ENCODE measurements at places on chromosomes 3 and 15. TPM values are rescaled to one million over a fixed set of nuclear protein-coding genes. Genes with fewer than 3 reads are reported as not detected.

- no peak for DNase-seq
These were observed 5.2 kb downstream of the GNAI2 start for GRCh38 chr3:50241163-50241562.

- no peak for DNase-seq
These were observed 25.3 kb downstream of the LRRC49 start for GRCh38 chr15:70917955-70918354.

DNA sequence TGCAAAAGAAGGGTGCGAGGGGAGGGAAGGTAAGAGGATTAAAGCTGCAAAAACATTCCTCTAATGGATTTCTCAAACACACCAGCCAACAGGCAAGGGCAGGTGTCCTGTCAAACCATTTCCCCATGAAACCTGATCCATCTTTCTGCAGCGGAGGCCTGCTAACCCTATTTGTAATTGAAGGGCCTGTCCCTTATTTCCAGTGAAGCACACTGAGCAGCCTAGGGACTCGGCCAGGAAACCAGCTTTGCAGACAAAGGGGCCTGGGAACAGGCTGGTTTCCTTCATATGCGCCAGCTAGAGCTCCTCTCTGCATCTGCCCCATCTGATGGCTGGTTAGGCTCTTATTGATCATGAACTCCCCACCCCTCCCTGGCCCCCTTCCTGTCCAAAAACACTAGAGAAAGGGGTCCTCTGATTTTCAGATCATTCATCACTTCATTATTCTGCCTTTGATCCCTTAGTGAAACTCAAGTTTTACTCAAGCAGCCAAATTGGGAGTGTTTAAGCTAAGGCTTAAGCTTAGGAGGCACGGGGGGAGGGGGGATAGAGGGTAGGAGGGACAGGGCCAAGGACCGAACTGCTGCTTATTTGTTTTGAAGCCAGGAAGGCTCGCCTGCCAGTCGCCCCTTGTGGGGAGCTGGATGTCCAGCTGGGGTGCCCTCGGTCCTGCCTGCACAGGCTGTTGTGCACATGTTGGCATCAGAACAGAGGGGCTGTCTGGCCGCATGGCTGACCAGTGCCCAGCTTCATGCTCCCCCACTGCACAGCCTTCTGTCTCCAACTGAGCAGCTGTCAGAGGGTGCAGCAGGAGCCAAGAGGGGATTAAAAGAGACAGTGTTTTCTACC lies 53.1 kb downstream of the BOC start:
- DNase-seq: no peak

Gene PPARG
- 28.1 TPM for polyA plus RNA-seq

Gene TGM5
- polyA plus RNA-seq: not detected

- DNase-seq: no peak
These were observed 73.6 kb downstream of the TM4SF4 start for GRCh38 chr3:149547954-149548668.

Gene SGO1
- 12.2 TPM for polyA plus RNA-seq

Gene C2CD4A
- polyA plus RNA-seq: 0.35 TPM

- no peak for DNase-seq
These were observed 44.8 kb downstream of the DMXL2 start for GRCh38 chr15:51577636-51578304.

GRCh38 chr3:154862265-154862664 lies 217.9 kb upstream of the MME start:
- no peak for DNase-seq

- DNase-seq: no peak
These were observed 188.5 kb downstream of the ALCAM start for GRCh38 chr3:105555206-105555605.

Gene DNAJA4
- polyA plus RNA-seq: 21.9 TPM

Data from left renal cortex interstitium (tissue), 4 donors.